ENCODE measurements at places on chromosomes 11 and 22.

DNA sequence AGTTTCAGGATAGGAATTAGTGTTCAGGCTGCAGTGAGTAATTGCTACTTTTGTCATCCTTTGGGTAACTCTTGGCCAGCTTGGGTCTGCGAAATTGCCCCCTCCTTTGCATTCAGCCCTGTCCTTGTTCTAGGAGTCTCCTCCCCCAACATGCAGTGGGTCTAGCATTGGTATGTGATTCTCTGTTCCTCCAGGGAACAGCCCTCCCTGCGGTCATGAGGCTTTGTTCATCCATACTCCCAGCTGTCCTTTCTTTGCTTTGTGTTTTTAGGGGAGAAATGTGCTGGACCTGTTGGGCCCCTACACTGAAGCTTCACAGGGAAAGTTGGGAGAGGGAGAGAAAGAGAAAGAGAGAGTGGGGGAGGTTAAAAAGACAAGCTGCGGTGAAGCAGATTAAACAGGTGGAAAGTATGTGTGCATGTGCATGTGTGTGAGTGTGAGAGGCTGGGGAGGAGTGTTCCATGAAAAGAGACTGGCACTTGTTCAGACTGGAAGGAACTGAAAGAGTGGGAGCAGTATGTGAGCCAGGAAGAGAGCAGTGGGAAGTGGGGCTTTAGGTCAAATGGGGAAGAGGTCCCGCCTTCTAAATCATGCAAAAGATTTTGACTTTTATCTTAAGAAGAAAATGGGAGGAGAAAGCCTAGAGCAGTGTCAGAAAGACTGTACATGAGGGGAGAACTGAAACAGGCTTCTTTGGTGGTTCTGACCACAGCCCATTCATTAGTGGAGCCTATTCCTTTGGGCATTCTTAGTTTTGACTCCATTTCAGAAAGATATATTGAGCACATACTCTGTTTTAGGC, 17.9 kb upstream of the SESN3 start:
- DNase-seq = no peak

DNA sequence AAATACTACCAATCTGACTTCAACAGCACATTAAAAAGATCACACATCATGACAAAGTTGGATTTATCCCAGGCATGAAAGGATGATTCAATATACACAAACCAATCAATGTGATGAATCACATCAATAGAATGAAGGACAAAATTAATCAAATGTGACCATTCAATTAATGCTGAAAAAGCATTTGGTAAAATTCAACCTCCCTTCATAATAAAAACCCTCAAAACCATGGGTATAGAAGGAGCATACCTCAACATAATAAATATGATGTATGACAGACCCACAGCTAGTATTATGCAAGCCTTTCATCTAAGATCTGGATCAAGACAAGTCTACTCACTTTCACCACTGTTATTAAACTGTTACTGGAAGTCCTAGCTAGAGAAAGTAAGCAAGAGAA, 921.7 kb upstream of the RAG2 start:
- no peak for DNase-seq

- no peak for DNase-seq
These were observed 122.5 kb upstream of the ZC3H12C start for GRCh38 chr11:109970516-109971183.

GRCh38 chr11:122721964-122722266, 66.4 kb downstream of the UBASH3B start:
- DNase-seq = peak; percentile 91

- no peak for DNase-seq
These were observed 60.1 kb downstream of the FBLN1 start for GRCh38 chr22:45562537-45563361.

GRCh38 chr11:111814106-111814505, 47.9 kb upstream of the PPP2R1B start:
- no peak for DNase-seq

- DNase-seq = no peak
These were observed 56.0 kb downstream of the CELSR1 start for GRCh38 chr22:46481386-46481785.

GRCh38 chr11:3111466-3111865, 53.6 kb downstream of the OSBPL5 start:
- no peak for DNase-seq

GRCh38 chr11:13205486-13205885, 72.1 kb upstream of the BMAL1 start:
- no peak for DNase-seq

GRCh38 chr11:72609045-72609444, 65.2 kb downstream of the PDE2A start:
- no peak for DNase-seq

DNA sequence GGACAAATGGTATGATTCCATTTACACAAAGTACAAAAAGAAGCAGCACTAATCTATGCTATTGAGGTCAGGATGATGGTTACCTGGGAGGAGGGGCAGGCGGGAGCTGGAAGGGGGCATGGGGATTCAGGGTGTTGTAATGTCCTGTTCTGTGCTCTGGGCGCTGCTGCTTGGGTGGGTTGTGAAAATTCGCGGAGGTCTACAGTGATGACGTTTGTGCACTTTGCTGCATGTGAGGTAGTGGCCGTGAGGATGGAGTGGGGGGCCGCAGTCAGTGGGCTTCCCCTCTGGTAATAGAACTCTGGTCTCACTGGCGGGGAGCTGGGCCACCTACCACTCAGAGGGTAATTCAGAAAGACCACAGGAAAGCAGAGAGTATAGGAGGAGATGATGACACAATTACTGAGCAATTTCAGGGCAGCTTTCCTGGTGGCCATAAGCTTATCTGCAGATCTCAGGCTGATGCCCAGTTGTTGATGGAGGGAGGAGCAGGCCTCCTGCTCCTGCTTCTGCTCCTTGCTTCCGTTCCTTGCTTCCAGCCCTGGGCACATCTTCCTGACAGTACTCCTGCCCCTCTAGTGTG, 121.5 kb downstream of the CEP164 start:
- DNase-seq = no peak

DNA sequence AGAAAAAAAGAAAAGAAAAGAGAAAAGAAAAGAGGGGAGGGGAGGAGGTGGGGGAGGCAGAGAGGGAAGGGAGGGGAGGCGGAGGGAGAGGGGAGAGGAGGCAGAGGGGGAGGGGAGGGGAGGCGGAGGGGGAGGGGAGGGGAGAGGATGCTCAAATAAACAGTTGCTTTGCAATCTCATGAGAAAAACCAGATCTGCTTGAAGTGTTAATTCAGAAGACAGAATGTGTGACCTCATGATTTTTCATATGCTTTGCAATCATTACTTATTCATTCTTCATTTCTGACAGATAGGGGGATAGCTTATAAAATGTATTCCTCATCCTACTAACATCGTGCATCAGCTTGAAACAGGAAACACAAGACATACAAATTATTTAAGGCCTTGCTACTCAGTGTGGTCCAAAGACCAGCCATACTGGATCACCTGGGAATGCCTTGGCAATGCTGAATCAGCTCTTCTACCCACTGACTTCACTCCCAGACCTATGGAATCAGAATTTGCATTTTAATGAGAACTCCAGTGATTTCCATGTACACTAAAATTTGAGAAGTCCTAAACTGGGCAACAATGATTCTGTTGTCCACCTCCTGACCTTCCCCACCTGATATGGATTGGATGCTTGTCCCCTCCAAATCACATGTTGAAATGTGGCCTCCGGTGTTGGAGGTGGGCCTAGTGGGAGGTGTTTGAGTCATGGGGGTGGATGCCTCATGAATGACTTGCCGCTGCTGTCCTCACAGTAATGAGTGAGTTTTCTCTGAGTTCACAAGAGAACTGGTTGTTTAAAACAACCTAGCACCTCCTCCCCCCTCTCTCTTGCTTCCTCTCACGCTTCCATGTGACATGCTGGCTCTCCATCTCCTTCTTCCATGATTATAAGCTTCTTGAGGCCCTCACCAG, 69.2 kb downstream of the CCDC34 start:
- no peak for DNase-seq

GRCh38 chr22:31820655-31821054, 66.8 kb downstream of the DEPDC5 start:
- no peak for DNase-seq

GRCh38 chr11:15119826-15120225, 5.1 kb downstream of the INSC start:
- no peak for DNase-seq

DNA sequence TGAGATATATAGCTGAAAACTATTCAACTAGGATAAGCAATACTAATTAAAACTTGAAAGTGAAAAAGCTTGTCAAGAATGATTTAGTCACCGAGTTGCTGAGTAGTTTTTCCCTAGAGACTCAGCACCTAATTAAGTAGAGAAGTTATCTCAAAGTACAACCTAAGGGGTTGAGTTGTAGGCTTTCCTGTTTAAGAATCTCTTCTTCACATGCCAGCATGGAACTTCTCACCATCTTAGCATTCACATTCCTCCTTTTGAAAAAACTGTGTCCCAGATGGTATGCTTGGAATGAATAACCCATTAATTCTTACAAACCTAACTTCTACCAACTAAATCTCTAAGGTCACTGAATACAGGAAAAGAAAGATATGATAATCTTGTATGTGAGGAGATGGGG, 303.3 kb upstream of the ZC3H12C start:
- DNase-seq = no peak

DNA sequence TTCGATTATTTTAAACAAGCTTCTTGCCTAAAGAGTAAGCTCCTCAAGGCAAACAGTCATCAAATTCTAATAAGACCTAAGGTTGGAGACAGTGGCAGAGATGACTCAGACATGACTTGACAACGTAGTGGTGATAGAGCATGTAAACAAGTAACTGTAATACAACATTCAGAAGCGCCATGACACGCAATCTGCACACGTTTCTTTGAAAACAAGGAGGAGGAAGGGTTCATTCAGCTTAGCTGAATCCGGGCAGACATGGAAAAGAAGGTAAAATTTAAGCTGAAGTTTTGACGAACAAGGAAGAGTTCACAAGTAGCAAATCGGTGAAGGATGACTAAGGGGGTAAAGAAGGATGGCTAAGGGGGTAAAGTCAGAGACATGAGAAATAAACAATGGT, 152.4 kb upstream of the ZC3H12C start:
- DNase-seq = no peak

DNA sequence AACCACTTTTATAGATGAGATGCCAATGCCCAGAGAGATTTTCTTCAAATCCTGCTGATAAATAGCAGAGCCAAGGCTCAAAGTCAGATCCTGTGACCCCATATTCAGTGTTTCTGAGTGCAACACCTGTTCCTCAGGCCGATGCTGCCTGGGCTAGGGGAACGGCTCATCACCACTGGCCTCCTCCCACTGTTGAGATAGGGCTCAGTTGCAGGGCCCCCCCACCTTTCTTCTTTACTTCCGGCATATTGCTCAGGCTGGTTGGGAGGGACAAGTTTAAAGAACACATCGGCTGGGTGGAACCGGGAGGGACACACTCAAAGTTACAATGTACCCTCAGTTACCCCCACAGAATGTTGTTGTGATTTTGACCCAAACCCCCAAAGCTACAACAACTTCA, 88.3 kb upstream of the CRTAM start:
- no peak for DNase-seq

- no peak for DNase-seq
These were observed 3.2 kb downstream of the NCF4 start for GRCh38 chr22:36863979-36864378.

GRCh38 chr11:122277493-122277892, 161.5 kb upstream of the BLID start:
- DNase-seq = no peak

DNA sequence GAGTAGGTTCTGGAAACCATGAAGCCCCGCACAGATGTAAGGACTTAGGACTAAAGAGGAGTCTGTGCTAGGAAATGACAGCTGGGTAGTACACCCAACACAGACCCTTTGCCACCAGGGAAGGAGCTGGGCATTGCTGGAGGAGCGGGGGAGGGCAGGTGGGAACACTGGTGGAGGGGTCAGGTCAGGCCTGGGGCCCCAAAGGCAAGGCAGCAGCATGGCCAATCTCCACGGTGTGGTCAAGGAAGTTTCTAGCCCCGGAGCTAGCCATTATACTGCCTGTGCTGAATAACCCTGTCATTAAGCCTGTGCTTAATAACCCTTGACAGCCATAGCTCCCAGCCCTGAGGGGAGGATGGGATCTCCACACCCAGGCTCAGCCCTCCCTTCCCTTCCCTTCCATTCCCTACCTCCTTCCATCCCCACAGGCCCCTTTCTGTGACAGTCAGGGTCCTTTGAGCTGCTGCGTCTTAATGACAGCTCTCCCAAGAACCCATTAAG, 2.1 kb downstream of the TMPRSS4 start:
- no peak for DNase-seq

GRCh38 chr11:9826390-9826789, 162.5 kb downstream of the SWAP70 start:
- DNase-seq = no peak

- DNase-seq = no peak
These were observed 39.3 kb downstream of the CCDC81 start for GRCh38 chr11:86414032-86414431.

- no peak for DNase-seq
These were observed 139.5 kb upstream of the GUCY1A2 start for GRCh38 chr11:107157809-107158187.

Measured in smooth muscle cell of the brain vasculature (primary cell).